ENCODE measurements at places on chromosomes 5 and 9.

- DNase-seq = no peak
Measured at GRCh38 chr5:77864997-77865396, 88.9 kb upstream of the TBCA start.

- DNase-seq = no peak
Measured at GRCh38 chr9:96172797-96173196, 129.2 kb downstream of the HSD17B3 start.

DNA sequence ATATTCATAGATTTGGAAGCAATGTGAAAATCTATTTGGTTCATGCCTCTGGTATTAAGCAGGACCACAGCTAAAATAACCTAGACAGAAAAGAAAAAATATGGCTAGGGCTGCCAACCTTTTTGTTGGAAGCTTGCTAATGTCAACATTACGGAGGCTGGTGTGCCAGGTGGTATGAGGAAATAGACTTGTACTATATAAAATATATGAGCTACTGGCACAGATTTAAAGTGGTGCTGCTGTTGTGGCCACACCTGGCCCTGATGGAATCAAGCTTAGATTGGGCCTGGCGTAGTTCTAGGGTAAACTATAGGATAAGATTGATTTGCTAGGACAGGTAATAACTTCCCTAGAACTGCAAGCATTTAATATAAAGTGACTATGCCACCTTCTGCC, 10.6 kb upstream of the PARP8 start:
- DNase-seq = no peak

DNA sequence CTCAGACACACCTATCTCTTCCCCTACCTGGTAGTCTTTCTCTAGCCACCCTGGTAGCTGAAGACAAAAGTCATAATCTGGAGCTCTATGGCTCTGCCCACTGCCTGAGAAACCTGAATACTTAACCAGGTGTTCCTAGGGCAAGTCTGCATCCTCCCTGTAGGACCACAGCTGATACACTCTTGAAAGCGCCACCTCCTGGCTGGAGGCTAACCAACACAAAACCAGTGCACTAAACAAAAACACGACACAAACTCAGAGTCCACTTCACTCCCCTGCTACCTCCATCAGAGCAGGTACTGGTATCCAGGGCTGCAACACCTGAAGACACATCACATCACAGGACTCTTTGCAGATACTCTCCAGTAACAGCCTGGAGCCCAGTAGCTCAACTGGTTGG, 84.6 kb upstream of the ANXA1 start:
- DNase-seq = no peak

DNA sequence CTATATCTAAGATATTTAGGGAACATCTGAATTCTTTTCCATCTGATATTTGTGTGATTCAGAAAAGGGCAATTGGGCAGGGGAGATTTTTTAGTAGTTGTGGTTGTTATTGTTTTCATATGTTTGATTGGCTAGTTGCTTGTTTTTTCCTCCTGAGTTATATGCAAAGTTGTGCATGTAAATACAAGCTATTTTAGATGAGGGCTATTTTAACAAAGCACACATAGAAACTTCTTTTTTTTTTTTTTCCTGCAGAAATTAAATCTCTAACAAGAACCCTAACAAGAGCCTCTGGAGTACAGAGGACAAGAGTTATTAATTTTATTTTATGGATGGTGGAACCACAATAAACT, 559.1 kb downstream of the CETN3 start:
- no peak for DNase-seq

- DNase-seq = no peak
Measured at GRCh38 chr9:135240222-135240621, 152.8 kb downstream of the OLFM1 start.

DNA sequence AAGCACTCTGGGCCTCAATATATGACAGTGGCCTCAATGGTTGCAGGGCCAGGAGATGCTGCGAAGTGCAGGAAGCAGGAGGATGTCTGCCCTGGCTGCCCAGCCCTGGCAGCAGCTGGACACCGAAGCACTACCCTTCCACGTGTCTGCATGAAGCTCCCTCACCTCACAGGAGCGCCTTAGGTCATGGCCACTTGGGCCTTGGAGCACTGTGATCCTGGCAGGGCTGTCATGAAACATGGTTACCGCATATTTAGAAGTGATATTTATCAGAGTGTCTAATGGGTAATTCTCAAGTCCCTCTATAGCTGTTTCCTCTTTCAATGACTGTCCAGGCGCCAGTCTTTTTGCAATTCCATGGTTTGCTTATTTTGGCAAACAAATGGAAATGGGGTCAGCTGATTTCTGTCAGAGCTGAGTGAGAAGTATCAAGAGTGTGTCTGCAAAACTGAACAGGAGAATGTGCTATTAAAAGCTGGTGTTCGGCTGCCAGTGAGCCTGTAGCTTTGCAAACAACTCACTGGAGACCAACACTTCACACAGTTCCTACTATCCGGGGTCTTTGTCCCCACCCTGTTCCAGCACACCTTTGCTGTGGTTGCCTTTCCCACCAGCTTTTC, 285.9 kb downstream of the KIF4B start:
- DNase-seq = no peak

DNA sequence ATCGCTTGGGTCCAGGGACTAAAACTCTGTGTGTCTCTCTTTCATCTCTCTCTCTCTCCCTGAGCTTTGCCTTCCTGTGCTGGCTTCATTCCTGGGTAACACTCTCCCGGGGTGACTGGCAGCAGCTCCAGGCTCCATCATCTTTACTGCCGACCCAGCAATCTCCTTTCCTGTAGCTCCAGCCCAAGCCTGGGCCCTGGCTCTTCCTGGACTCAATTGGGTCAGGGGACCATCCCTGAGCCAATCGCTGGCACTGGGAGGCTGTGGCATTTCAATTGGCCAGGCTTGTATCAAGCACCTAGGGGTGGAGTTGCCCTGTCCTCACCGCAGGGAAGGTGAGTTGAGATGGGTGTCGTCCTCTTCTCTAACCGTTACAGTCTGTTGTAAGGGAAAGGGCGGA, 31.9 kb downstream of the FAM240B start:
- DNase-seq = no peak

DNA sequence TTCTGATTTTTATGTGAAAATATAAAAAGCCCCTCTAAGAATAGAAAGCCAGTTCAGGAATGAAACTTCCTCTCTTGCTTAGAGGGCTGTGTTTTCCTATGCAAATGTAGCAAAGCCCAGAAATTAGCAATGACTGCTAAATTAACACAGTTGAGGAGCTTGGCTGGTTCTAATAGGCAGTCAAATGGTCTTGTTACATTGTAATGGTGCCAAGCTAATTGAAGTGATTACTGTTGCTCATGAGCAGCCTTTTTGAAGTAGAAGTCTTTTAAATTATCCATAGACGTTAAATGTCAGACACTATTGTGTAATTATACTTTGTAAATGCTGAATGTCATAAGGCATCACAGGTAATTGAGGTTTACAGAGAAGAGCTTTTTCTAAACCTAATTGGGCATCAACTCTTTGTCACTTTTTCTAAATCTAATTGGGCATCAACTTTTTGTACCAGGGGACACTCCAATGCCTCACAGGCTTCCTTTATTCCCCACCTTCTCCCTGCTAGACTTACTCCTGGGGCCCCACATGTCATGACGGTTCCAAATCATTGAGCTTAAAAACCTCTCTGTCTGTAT, 229.1 kb downstream of the PSAT1 start:
- DNase-seq = no peak

GRCh38 chr5:54325610-54326311, 15.4 kb upstream of the ARL15 start:
- no peak for DNase-seq

GRCh38 chr9:131092548-131093440, 3.5 kb upstream of the AIF1L start:
- no peak for DNase-seq

- DNase-seq = no peak
Measured at GRCh38 chr5:151480384-151481293, 33.2 kb downstream of the SLC36A1 start.

GRCh38 chr9:70411121-70411929, 3.1 kb downstream of the KLF9 start:
- no peak for DNase-seq

DNA sequence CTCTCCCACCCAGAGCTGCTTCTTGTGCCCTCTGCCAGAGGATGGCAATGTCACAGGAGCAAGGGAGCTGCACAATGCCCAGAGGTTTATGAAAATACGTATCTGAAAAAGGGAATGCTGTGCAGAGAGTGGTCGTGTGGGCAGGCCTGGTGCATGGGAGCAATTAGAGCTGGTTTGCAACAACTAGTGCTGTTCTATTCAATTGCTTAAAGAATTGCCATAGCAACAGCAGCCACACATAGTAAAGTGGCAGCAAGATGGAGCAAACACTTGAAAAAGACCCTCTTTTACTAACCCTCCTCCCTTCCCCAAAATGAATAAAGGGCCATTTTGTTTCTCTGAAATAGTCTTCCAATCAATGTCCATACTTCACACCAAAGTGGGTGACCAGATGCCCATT, 166.3 kb downstream of the CRB2 start:
- no peak for DNase-seq

DNA sequence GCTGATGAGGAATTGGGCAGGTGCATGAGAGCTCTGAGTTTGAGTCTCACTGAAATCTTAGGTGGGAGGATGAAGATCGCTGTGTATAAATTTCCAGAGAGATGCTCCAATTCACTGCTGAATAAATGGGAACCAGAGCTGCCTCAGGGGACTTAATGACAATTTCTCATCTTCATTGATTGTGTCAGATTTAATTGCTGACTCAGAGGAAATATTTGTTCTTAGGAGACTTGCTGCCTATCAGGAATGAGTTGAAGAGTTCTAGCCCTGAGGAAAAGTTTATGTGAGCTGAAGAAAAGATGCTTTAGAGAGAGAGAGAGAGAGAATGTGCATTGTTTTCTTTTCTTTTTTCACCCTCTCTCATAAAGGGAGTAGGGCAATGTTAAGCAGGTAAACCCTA, 827.5 kb upstream of the WWC1 start:
- no peak for DNase-seq

DNA sequence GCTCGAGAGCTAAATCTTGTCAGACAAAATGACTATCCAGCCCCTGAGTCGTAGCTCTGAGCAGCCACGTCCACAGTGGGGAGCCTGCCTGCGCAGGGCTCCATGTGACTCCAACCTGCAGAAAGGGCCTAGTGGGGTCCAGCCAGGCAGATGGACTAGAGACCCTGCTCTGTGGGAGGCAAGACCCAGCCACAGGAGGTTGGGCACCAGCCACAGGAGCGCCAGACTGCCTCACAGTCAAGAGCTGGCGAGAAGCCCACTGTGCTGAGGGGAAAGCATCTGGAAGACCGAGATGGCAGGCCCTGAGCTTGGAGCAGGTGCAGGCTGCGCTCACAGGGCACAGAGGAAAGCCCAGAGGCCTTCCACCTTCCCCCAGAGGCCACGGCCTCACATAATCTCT, 61.4 kb downstream of the C5orf15 start:
- no peak for DNase-seq

DNA sequence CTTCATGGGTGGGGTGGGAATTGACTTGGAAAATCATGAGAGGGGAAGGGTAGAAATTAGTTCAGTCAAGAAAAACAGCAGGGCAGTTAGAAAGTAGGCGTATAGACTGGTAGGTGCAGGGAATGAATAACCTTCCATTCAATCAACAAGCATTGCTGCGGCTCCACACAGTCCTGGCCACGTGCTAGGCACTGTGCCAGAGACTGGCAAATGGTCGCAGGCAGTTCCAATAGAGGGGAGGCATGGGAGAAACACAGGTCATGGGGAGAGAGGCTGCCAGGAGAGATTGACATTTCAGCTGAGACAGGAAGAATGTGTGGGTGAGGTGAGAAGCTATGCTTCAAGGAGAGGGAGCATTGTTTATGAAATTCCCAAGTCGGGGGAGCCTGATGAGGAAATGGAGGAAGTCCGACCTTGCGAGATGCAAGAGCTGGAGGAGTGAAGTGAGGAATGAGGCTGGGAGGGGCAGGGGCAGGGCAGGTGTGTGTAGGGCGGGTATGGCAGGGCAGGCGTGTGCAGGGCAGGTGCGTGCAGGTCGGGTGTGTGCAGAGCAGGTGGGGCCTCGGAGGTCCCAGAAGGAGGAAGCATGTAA, 54.4 kb upstream of the PPARGC1B start:
- no peak for DNase-seq

DNA sequence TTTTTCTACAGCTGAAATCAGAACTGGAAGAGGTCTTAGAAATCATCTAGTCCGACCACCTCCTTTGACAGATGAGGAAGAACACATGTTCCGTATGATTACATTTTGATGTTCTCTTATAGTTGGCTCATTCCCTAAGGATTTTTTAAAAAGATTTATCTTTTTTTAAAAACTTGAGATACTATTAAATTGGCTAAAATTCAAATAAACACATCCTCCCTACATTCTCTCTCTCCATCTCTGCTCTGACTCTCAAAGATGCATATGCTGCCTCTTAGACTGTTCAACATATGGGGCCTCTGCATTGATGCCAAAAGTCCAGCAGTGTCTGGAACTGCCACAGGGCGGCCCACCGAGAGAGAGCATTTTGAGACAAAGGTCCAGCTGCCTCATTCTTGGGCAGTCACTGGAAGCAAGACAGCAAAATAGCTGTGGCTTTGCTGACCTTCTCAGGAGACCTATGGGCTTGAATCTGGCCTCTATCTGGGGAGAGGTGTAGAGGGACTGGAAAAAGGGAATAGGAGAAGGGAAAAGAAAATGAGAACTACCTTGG, 12.8 kb upstream of the TSSK1B start:
- no peak for DNase-seq

- DNase-seq = peak; percentile 7
Measured at GRCh38 chr5:114018186-114018585, 343.7 kb upstream of the KCNN2 start.

DNA sequence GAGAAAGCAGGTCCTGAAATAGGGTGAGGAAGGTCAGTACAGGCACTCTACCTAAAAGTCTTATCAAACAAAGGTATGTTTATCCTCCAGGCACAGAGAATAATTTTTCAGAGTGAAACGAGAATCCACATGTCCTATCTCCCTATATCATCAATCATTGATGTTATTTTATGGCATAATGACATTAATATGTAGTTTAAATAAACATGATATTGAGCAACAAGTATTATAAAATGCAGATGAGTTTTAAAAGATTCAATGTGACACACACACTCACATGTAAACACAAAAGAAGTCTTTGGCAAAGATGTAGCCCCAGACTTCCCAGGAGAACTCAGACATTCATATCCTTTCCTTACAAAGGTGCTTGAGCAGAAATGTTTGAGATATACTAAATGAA, 389.1 kb downstream of the ADGRV1 start:
- DNase-seq = no peak

- no peak for DNase-seq
Measured at GRCh38 chr9:100352201-100352726, 478 bp downstream of the TEX10 start.

DNA sequence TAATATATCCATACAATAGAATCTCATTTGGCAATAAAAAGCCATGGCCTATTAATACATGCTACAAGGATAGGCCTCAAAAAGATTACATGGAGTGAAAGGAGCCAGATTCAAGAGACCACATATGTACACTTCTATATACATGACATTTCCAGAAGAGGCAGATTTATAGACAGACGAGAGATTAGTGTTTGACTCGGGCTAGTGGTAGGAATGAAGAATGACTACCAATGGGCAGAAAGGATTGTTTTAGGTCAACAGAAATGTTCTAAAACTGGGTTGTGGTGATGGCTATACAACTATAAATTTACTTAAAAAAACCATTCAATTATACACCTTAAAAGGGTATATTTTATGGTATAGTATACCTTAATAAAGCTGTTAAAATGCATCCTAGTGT, 41.9 kb downstream of the SETX start:
- no peak for DNase-seq

Measured in iPS DF 6.9 (cell line).